ENCODE measurements at places on chromosomes 2 and 18.

DNA sequence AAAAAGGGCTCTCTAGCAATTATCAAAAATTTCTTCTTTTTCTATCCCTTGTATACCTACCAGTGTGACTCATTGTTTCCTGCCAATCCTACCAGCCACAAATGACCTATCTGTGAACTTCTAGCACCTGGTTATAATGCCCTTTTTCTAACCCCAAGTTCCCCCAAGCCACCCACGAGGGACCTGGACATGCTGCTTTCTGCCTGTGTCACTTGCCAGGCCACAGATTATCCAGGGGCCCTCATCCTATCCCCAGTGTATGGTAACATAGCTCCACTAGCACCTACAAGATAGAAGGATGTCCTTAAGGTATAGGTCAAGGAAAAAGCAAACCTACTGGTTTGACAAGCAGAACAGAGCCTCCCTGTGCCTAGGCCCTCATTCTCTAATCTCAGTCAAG lies 26.8 kb downstream of the AAK1 start:
- peak; percentile 5 for DNase-seq

DNA sequence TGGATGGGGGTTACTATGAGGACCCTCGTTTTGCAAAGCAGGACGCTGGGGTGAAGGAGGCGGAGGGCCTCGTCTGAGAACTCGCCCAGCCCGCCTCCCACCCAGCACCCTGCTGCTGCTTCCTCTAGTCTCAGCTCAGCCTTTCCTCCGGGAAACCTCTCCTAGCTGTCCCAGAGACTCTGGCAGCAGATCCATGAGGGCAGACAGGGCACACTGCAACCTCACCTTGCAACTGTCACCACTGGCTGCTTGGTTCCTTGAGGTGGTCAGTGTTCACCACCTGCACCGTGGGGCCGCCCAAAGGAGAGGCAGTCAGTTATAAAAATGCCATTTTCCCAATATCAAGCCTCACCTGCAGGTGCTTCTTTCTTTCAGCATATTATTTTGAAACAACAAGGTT lies 45.6 kb downstream of the PARD6G start:
- DNase-seq = no peak

DNA sequence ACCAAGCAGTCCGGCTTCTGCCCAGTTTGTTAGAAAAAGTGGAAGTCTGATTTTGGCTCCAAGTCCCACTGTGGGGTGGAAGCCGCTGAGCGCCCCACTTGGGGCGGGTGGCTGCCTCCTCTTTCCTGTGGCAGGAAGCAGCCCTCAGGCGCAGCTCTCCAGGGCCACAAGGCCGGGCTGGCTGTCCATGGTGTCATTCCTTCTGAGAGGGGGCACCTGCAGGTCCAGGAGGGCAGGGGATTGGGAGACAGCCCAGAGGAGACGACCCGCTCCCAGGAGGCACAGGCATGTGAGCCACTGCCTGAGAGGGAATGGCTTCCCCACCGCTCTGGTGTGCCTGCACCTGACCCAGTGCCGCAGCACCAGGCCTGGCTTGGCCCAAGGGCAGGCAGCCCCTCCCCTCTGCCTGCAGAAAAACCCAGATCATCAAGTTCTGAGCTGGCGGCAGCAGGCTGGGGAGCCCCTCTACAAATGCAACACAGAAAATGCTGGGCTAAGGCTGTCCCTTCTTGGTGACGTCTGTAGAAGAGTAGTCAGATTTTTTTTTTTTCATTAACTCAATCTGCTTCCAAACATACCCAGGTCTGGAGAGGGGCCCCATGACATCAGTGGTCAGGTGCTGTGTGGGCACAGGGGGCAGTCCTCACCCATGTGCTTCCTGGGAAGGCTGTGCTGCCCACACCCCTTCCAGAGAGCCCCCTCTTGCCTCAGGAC lies 38.4 kb downstream of the HS6ST1 start:
- DNase-seq = no peak

- DNase-seq = no peak
Measured at GRCh38 chr2:74291218-74291544, 52.0 kb downstream of the SLC4A5 start.

DNA sequence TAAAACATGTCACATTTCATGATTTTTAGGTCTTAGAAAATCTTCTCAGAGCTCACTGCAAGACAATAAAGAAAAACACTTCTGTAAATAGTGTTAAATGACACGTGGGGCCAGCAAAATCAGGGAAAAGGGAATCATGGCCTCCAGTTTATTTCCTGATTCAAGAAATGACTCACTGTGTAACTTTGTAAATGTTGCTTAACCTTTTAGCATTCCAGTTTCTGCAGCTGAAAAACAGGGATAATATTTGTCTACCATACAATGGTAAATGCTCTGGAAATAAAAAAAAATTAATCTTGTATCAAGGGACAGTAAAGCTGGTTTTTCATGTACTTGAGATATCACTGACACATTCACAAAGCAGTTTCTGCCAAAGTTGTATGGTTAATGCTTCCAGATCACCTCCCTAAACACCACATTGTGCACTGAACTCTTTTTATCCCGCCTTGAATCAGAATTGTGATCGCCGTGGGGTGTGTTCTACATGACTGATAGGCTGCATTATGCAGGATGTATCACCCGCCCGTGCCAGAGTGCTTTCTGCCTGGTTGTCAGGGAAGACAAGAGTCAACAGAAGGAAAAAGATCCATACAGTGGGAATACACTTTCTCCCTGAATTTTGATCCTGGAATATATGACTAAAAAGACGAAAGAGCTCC lies 238.8 kb downstream of the IKZF2 start:
- no peak for DNase-seq

DNA sequence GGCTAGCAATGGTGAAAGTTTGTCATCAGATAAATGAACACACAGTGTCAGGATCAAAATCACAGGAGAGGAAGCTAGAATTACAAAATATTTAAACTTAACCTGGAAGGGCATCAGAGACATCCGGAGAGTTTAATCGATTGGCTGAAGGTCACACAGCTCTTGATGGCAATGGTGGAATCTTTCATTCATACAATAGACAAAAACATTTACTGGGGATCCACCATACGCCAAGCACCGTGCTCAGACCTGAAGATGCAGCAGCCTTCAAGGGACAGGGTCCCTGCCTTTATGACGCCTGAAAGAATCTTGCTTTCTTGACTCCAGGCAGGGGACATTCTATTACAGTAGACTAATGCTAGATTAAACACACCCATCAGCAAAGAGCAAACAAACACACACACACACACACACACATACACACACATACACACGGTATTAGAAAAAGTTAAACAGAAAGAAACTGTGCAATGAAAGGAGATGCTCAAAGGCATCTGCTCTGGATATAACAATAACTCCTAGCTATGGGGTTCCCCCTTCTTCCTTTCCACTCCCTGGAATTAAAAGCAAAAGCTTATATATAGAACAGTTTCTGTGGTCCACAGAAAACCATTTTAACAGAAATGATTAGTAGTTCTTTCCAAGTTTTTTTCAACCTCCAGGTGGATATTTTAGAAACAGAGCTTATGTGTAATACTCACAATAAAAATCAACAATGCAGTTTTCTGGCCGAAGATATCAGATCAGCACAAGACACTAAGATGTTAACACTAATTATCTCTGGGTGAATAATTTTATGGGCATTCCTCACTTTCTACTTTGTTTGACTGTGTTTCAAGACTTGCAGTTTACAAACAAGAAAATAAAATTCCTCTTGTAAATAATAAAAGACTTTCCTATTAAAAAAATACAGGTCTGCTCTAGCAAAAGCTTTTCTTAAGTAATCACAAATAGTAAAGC lies 151.7 kb downstream of the ANKRD44 start:
- DNase-seq = no peak

GRCh38 chr18:40810372-40810771 lies 1144.7 kb upstream of the PIK3C3 start:
- no peak for DNase-seq

GRCh38 chr2:66581339-66582103 lies 146.6 kb downstream of the MEIS1 start:
- no peak for DNase-seq

DNA sequence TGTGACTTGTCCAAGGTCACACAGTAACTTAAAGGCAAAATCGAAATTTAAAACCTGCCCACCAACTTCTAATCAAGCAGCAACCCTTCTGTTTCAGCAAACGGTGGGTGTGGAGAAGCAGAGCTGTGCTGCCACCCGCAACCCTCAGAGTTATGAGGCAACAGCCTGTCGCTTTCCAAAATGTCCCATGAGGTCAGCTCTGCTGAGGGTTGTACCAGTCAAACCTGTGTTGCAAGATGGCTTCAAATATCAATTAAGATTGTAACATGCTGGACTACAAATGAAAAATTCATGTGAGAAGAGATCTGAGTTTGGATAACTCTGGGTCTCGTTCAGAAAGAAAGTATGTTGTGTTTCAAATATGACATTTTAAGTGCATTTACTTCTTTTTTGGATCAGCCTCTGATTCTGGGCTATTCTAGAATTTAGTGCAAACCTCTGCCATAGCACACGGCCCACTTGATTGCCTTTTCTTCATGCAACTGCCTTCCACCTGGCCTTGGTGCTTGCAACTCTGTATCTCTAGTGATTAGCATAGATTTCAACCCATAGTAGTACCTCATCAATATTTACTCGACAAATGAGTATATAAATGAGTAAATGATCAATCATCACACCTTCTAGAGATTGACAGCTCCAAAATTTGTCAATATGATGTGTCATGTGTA lies 69.3 kb downstream of the TIMM21 start:
- DNase-seq = no peak

- DNase-seq = no peak
Measured at GRCh38 chr2:147110962-147111361, 733.9 kb upstream of the ACVR2A start.

DNA sequence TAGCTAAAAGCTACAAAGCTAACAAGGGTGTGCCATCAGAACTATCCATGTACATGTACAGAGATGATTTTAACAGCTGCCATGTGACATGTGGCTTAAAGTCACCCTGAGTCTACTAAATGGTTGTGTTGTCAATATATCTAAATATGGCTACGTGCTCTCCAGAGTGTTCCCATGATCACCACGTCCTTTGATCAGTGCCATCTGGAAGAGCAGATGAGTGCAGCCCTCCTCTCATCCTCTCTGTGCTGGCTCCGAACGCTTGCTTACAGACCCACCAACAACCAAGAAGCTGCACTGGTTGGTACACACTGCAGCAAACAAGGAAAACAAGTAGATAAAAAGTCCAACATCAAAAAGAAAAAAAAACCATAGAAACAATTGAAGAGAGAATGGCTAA lies 88.6 kb upstream of the NARS1 start:
- DNase-seq = no peak

- DNase-seq = no peak
Measured at GRCh38 chr2:8408560-8409460, 273.0 kb upstream of the ID2 start.

- DNase-seq = no peak
Measured at GRCh38 chr2:157170299-157170698, 87.2 kb upstream of the GALNT5 start.

- no peak for DNase-seq
Measured at GRCh38 chr18:25189391-25190185, 162.4 kb downstream of the ZNF521 start.

DNA sequence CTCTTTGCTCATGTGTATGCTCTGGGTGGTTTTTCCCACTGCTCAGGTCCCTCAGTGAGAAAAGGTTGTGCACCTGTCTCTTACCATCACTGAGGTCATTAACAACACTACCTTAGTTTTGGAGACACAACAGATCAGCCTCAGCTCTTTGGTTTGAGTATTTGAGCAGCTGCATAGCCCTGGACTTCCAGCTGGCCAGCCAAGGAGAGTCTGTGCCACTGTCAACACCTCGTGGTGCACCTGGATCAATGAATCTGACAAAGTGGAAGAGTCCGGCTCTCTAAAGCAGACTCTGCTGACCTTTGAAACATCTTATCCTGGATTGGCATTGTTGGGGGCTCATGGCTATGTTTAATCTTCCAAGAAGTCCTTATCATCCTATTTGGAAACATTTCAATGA lies 30.0 kb downstream of the SERPINB8 start:
- no peak for DNase-seq

DNA sequence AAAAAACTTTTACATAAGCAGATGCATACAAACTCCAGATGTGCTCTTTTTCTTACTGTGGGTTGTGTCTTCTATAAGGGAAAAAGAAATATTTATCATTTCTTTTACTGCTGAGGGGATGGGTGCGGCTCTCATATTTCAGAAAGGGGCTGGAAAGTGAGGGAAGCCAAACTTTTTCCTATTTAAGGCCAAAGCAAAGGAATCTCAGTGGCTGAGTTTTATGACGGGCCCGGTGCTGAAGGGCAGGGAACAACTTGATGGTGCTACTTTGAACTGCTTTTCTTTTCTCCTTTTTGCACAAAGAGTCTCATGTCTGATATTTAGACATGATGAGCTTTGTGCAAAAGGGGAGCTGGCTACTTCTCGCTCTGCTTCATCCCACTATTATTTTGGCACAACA lies at the start of gene COL3A1:
Gene COL3A1 (plus strand): TSS at position 210 of the 400 bp plus-strand sequence. CDS start 117 bp downstream, at position 327.
- no peak for DNase-seq

GRCh38 chr2:218026676-218027425 lies 24.1 kb upstream of the TNS1 start:
- no peak for DNase-seq

GRCh38 chr2:172339371-172340010 lies 87.9 kb upstream of the ITGA6 start:
- no peak for DNase-seq

DNA sequence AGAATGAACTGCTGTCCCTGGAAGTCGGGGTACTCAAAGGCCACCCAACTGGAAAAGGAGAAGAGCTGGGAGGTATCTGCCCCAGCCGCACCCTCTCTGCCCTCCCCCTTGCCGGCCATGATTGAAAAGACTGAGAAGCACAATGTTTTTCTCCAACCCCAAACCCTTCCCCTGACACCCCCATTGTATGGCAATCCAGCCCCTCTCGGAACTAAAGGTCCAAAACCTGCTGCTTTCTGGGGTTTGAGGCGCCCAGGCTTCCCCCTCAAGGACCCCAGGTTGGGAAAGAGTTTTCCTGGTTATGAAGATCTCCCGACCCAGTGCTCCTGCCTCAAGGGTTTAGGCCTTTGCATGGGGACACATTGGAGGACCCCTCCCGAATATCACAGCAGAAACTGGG lies 1.0 kb downstream of the CRYBA2 start:
- no peak for DNase-seq

- no peak for DNase-seq
Measured at GRCh38 chr2:88554189-88554588, 73.1 kb downstream of the EIF2AK3 start.

GRCh38 chr2:164187121-164187520 lies 434.2 kb downstream of the GRB14 start:
- DNase-seq = no peak

DNA sequence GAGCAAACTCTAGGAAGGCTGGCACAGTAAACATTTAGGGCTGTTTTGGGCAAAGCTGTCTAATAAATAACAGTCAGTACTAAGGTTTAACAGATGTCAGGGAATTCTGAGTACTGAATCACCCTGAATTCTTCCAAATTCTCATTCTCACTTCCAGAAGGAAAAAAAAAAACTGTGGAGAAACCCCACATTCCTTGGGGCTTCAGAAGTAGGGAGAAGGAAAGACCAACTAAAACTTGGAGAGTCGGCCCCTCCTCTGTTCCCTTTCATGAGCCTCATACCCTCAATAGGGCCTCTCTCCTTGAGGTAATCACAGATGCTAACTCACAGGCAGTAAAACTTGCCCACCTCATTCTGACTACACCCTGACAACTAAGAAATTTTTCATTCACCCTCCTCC lies 62.1 kb downstream of the CCDC148 start:
- DNase-seq = no peak

GRCh38 chr2:74474899-74475298 lies 2.4 kb upstream of the MRPL53 start:
- no peak for DNase-seq

Measured in stimulated activated CD8-positive, alpha-beta memory T cell treated with anti-CD3 and anti-CD28 coated beads, Interleukin-7, amount 100 ng/mL, for 1 hour (primary cell).